SW 1271 (cell line): ENCODE measurements at places on chromosomes 12 and 14.

DNA sequence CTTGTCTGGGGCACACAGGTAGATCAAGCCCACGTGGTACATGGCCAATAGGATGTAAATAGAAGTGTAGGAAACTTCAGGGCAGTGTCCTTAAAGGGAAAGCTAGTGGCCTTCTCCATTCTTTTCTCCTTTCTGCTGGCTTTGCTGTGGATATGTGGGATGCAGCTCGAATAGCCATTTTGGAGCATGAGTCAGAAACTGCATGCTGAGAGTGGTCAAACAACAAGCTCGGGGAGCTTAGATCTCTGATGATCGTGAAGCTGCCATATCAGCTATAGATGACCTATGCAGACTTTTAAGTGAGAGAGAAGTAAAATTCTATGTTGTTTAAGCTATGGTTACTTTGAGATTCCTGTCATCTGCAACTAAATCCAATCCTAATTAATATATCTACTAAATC lies 241.3 kb upstream of the DAAM1 start:
- DNase-seq = no peak

- no peak for DNase-seq
These were observed 584 bp upstream of the RFX4 start for GRCh38 chr12:106582249-106582591.

DNA sequence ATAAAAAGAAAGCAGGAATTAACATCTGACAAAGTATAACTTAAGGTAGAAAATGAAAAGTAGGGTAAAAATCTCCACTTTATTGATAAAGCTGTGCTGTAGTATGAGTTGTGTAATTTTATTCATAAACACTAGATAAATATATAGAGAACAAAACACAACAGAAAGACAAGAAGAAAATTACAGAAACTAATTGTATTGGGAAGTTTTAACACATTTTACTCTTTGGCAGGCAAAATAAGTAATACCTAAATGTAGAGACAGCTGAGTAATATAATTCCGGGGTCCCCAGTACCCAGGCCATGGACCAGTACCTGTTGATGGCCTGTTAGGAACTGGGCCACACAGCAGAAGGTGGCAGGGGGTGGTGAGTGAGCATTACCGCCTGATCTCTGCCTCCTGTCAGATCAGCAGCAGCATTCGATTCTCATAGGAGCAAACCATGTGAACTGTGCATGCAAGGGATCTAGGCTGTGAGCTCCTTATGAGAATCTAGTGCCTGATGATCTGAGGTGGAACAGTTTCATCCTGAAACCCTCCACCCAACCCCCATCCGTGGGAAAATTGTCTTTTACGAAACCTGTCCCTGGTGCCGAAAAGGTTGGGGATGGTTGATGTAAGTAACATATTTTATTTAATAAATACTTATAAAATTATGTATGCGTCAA lies 84.4 kb upstream of the ETV6 start:
- DNase-seq = no peak

DNA sequence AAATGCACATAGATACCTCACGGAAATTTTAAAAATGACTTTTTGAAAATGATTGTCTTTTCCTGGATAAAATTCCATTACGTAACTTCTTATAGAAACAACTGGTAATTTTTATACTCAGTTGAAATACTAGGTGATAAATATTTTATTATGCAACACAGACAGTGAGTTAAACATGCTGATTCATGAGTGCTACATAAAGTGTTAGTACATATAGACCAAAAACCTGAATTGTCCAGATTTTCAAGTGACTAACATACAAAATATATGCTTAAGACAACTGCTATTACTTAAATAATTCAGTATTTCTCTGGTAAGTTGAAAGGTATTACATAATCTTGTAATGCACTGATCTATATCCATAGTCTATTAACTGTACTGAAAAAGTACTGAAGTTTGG lies 11.9 kb downstream of the PTPRO start:
- no peak for DNase-seq

DNA sequence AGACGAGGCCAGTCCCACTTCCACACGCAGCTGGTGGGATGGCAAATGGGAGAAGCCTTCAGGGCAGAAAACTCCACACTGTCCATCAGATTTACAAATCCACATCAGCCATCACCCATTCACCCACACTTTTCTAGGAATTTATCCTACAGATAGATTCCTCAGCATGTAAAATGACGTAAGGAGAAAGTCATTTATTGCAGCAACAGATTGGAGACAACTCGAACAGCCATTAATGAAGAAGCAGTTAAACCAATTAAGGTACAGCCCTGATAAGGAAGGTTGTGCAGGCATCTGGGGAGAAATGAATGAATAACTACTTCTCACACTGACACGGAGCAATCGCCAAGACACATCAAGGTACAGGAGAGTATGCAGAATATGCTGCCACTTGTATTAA lies 26.2 kb downstream of the PRKAB1 start:
- no peak for DNase-seq

- DNase-seq = no peak
These were observed 87.0 kb downstream of the R3HDM2 start for GRCh38 chr12:57343703-57344378.

DNA sequence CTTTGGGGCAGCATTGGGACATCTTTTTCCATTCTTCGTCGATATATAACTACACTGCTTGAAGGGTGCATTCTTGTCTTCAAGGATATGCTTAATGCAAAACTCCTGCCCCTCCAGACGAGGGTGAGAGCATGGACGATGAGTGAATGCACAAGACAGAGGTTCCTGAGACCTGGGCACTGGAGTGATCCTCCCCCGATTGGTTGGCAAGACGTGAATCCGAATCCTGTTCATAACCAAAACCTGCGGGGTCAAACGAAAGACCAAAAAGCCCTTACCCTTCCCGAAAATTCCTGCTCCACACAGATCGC lies 684 bp downstream of the KANSL2 start:
- peak; percentile 53 for DNase-seq

DNA sequence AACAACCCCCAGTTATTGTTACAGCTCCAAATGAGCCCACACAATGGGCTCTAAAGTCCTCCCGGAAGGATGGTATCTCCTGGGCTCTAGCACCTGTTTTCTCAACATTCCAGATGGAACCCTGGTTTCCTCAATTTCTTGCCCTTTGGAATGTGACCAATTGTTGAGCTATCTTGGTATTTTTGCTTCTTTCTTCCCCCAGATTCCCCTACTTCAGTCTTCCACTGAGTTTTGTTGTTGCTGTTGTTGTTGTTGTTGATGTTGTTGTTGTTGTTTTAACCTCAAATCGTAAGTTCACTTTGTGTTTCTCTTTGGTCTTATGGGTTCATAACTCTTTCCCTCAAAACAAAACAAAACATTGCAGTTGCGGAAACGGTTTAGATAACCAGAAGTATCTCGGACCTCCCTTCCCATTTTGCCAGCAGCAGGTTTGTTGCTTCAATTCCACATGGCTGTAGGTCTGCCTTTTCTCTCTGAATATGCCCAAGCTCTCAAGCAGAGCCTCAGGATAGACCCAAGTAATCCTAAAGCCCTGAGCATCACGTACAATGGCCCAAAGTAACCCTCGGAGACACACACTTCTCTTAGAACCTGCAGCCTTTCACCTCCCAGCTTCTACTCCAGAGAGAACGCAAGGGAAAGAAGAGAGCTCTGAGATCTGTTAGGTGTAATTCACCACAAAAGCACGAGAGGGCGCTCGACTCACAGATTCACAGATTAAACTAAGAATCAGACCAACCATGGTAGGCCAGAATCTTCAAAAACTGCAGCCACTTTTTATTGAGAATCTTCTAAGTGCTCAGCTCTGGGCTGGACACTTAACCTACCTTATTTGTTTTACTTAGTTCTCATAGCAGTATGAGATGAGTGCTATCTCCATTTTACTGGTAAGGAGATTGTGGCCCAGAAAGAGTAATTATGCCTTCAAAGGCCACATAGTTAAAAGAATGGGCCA lies 1.0 kb upstream of the DDX23 start:
- peak; percentile 36 for DNase-seq

- no peak for DNase-seq
These were observed 143.7 kb upstream of the DIO2 start for GRCh38 chr14:80354860-80355581.

- peak; percentile 11 for DNase-seq
These were observed 61.3 kb downstream of the C14orf132 start for GRCh38 chr14:96100161-96101064.

DNA sequence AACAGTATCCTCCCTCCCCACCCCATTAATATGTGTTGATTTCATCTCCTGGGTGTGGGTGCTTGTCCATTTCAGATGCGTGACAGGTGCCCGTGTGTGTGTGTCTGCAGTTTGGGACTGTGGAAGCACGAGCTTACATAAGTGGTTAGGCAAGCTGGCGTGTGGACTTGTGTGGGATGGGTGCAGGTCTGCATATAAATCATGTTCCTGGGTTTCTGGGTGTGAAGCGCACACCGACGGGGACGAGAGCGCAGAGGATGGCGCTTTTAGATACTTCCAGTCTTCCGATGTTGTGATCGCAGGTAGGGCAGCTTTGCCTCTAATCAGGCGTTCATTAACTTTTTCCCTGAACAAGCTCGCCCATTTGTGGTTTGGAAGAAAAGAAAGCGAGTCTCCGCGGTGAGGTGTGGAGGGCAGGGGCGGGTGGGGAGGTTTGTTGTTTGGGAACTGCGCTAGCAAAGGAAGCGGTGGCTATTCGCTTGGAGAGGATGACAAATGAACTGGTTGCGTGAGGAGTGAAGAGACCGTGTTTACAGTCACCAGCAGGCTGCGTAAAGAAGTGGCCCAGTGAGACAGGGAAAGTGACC lies 865 bp downstream of the RGS6 start:
- no peak for DNase-seq

- DNase-seq = no peak
These were observed 139.7 kb downstream of the KCNH5 start for GRCh38 chr14:62905566-62905965.

GRCh38 chr12:30978639-30979038 lies 52.1 kb downstream of the TSPAN11 start:
- DNase-seq = no peak

GRCh38 chr12:1339618-1340319 lies 254.6 kb downstream of the FBXL14 start:
- no peak for DNase-seq

- DNase-seq = no peak
These were observed 13.7 kb downstream of the KRT71 start for GRCh38 chr12:52539083-52539820.

DNA sequence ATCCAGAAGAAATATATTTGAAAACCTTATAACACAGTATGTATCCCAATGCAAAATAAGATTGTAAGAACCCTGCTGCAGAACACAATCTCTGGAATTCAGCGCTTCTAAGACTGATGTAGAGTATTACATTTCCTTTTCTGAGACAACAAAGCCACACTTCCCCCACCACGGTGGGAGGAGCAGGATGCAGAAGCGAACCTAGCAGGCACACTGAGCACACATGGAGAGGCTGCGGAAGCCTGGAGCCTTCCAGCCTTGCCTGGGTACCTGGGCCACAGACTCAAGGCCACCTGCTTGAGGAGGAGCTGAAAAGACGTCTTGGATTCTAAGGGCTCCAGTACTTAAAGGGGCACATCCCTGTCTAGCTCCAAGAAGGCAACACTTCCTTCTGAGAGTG lies 46.4 kb downstream of the TCHP start:
- no peak for DNase-seq

GRCh38 chr14:43587183-43587582 lies 919.9 kb downstream of the FSCB start:
- DNase-seq = no peak

GRCh38 chr12:28427046-28427445 lies 236.8 kb downstream of the CCDC91 start:
- no peak for DNase-seq

DNA sequence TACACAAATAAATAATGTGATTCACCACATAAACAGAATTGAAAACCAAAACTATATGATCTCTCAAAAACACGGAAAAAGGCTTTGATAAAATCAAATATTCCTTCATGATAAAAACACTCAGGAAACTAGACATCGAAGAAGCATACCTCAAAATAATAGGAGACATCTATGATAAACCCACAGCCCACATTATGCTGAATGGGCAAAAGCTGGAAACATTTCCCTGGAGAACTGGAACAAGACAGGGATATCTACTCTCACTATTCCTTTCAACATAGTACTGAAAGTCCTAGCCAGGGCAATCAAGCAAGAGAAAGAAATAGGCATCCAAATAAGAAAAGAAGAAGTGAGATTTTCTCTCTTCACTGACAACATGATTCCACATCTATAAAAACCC lies 371.5 kb upstream of the ATXN7L3B start:
- no peak for DNase-seq

GRCh38 chr12:112463478-112463877 lies 44.7 kb downstream of the PTPN11 start:
- DNase-seq = no peak

GRCh38 chr14:91138511-91139359 lies 24.9 kb downstream of the DGLUCY start:
- peak; percentile 5 for DNase-seq

- DNase-seq = no peak
These were observed 40.1 kb downstream of the CACNA1C start for GRCh38 chr12:2092890-2093289.
